ENCODE measurements at places on chromosomes 3 and 15. TPM values are rescaled to one million over a fixed set of nuclear protein-coding genes. Genes with fewer than 3 reads are reported as not detected.

DNA sequence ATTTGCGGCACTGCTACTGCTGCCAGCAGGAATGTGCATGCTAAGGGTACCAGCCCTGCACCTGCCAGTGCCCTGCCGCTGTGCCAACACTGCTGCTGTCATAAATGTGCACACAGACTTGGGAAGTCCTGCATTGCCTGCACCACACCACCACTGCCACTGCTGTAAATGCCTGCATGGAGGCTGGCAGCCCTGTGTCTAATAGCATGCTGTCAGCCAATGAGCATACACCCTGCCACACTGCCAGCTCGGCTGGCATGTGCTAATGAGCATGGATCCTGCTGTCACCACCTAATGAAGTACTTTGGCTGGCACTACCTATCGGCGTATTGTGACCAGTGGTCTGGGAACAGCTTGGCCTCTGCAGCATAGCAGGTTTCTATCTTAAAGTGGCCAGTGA lies 981.8 kb upstream of the GBE1 start:
- no peak for DNase-seq

- DNase-seq, result no peak
These were observed 80.8 kb downstream of the CD200 start for GRCh38 chr3:112413722-112414121.

- DNase-seq, result no peak
These were observed 57.6 kb downstream of the CD86 start for GRCh38 chr3:122112754-122113153.

GRCh38 chr3:153601374-153601853 lies 439.4 kb downstream of the RAP2B start:
- no peak for DNase-seq

DNA sequence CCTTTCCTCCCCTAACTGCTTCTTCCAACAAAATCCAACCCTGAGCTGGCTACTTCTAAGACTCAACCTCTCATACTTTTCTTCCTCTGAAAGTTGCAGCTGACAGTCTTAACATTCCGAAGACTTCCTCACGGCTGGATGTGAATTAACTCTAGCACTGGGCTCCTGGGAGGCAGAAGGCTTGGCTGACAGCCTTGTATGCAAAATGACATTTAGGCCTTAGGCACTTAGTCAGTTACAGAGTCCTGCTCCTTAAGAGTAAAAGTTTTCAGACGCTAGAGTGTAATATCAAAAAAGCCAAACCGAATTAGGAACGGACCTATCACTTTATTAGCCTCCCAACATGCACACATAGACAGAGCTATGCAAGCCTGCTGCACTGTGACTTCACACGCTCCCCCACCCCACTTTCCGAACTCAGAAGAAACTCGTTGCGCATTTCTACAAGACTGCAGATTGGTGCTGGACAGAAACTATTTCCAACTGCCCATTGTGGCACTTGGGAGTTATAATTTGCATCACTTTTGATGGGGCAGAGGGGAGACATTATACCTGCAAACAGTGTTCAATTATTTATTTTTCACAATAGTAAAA lies 15.5 kb upstream of the ANXA2 start:
- DNase-seq, result no peak

DNA sequence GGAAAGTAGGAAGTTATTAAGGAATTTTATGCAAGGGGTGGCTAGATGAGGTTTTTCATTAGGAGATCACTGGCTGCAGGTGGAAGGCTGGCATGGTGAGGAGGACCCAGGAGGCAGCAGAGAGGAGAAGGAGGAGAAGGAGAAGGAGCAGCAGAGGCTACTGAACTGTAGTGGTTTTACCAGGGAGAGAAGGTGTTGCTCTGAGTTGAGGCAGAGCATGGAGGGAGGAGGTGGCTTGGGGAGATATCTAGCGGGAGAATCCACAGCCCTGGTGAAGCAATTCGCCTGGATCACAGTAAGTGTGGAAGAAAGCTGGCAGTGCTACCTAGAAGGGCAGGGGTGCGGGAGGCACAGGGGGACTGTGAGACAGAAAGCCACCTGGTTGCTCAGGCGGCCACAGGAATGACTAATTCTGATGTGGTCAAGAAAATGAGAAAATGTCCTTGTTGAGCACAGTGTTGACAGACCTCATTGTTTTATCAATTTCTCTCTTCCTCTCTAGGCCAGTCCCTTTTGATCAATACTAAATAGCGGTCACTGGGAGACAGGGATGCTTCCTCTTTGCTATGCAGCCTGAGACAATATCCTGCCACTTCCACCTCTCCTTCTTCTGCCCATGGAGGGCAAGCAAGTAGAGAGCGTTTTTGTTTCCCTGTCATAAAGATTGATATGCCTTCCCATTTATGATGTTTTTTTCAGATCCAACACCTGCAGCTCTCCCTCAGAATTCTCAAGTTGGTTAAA lies 94.6 kb downstream of the EEFSEC start:
- no peak for DNase-seq

DNA sequence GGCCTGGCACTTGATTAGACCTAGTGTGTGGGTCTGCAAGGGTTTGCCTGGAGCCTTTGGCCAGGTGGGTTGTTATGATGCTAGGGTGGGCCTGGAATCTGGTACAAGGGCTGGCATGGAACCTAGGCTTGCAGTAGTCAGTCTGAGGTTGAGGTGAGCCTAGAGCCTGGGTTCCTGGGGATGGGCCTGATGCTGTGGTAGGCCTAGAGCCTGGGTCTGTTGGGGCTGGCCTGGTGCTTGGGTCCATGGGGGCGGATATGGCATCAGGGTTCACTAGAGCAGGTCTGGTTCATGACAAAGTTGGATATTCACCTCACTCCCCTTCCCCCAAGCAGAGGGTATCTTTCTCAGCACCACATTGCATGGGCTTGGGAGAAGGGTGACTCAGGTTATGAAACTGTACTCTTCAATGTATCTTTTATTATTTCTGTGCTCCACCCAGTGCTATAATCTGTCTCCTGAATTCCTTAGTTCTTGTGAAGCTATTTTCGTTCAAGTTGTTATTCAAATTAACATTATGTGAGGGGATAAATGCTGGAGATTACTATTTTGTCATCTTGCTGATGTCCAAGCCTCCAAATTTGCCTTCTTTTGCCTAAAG lies 274.4 kb downstream of the NFKBIZ start:
- DNase-seq, result peak; percentile 47

DNA sequence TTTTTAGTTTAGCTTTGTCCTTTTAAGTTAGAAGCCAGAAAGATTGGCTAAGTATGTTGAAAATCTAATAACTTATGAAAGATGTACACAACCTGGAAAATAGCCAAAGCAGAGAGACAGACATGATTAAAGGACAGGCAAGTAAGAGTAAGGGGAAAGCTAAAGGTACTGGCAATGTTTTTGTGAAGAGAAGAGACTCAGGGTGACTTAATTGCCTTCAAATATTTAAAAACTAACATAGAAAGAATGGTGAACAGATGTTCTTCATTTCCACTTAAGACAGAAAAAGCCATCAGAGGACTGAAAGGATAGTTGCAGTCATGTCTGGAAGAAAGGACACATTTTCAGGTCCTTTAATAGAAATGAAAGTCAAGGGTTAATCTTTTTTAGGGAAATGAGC lies 68.8 kb downstream of the ZNF385D start:
- no peak for DNase-seq

DNA sequence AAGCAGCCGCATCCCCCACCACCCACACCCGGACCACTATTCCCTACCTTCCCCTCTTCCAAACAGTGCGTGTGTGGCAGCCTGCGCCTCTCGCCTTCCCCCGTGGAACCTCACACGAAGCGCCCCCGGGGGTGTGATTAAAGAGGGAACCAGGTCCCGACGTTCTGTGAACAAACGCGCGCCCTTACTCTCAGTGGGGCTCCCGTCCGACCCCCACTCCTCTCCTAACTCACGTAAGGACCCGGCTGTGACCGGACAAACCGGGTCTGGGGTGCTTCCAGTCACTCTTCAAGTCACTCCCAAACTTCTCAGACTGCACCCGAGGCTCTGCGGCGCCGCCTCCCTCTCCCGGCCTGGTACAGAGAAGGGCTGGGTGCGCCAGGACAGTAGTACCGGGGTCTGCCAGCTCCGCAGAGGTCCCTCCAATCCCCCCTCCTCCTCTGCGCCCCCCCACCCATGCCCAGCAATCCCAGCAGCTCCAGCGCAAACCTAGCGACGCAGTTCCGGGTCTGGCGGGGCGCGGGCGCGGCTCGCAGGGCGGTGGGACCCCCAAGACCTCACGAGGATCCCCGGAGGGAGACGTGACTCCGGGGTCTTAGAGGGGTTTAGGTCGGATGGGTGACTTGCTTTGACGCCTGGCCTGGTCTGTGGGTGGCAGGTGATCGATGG lies 574 bp downstream of the DUOXA1 start:
- no peak for DNase-seq

Gene OR4F15
- not detected for total RNA-seq

DNA sequence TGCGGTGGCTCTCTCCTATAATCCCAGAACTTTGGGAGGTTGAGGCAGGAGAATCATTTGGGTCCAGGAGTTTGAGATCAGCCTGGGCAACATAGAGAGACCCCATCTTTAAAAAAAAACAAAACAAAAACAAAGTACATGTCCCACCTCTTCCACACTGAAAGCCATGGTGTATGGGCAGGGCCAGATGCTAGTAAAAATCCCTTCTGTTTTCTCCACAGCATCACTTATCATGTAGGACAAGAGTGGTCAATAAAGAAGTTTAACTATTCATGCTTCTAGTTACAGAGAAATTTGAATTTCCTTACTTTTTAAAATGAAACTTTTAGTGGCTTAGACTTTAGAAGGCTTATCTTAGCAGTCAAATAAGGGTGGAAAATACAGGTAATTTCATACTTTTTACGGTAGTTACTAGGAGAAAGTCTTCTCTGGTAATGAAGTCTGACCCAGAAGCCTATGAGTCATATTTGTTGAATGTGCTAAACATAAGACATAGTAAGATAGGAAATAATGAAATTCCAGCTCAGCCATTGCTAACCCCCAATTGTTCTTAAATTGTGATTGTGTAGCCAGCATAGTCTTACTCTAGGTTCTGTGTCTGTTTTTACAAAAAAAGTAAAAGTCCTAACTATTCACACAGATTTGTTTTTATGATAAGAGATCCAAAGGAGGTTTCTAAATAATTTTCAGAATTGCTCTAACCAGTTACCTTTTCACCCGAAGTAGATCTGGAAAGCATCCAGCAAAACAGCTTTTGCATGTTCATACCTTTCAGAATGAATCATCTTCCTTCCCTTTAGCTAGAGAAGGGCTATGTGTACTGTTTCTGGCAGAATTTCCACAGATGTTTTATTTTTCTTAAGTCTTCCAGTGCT lies 16.4 kb upstream of the ZNF609 start:
- peak; percentile 91 for DNase-seq

Gene UQCRC1
- 413 TPM for total RNA-seq

DNA sequence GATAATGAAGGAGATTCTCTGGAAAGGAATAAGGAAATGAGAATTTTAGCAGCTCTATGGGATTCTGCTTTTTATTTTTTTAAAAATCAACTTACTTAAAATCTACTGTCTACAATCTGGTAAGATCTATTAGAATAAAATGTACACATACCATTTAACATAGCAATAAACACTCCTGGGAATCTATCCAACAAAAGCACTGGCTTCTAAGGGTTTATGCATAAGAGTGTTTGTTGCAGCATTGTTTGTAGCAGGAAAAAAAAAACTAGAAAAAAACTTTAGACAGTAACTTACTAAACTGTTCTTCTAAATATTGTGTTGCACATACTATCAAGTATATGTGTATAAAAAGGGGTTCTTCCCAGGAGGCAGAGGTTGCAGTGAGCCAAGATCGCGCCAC lies 15.7 kb upstream of the RBP1 start:
- DNase-seq, result peak; percentile 53

- DNase-seq, result no peak
These were observed 39.8 kb downstream of the CADM2 start for GRCh38 chr3:84998545-84998944.

DNA sequence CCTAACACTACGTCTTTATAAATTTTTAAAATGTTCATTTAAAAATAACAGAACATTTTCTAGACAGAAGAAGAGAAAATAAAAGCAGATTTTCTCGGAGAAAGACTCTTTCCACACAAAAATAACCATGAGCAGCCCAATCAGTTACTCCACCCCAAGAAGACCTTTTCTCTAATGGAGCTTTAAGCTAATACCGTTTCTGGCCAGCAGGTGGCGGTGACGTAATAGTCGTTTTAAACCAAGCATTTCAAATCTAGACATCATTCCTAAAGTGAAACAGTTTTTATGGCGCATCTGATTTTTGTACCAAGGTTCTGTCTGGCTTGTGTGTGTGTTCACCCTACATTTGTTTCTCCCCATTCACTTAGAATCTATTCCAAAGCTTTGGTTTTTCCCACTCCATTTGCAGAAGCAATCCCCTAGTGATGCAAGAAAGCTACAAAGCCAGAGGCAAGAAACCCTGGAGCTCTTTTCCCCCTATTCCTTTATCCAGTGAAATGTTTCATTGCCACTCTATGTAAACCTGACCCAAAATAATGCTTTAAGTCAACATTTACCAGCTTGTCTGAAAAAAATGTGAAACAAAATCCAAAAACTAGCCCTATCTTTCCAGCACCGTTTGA lies 336.7 kb upstream of the IGF1R start:
- peak; percentile 79 for DNase-seq

Gene OR4M2
- total RNA-seq, result not detected

DNA sequence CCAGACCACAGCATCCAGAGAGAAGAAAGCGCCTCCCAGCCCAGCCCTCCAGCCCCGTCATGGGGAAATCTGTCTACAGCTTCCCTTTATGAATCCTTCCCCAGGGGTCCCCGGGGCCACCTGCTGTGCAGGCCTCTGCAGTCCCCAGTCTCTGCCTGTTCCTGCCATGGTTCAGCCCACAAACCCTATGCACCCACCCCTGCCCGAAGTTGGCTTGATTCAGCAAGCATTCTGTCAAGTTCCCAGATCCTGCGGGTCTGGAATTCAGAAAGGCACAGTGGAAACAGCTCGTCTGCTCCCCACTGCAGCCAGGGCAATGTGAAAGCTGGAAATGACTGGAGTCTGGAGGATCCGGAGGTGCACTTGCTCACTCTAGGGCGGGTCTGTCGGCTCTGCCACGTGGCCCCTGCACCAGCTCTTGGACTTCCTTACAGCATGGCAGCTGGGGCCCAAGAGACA lies 2.9 kb upstream of the OCA2 start:
- no peak for DNase-seq

Gene GOLGA6L9
- total RNA-seq, result 4.1 TPM

Gene USP50
- not detected for total RNA-seq

GRCh38 chr3:38226273-38226672 lies 39.3 kb upstream of the SLC22A13 start:
- DNase-seq, result no peak

GRCh38 chr15:62277816-62278394 lies 112.8 kb upstream of the C2CD4B start:
- DNase-seq, result no peak
